ENCODE measurements at places on chromosomes 13 and 19.

- DNase-seq, result no peak
Observed at GRCh38 chr13:112229445-112229844, 146.7 kb upstream of the SPACA7 start.

DNA sequence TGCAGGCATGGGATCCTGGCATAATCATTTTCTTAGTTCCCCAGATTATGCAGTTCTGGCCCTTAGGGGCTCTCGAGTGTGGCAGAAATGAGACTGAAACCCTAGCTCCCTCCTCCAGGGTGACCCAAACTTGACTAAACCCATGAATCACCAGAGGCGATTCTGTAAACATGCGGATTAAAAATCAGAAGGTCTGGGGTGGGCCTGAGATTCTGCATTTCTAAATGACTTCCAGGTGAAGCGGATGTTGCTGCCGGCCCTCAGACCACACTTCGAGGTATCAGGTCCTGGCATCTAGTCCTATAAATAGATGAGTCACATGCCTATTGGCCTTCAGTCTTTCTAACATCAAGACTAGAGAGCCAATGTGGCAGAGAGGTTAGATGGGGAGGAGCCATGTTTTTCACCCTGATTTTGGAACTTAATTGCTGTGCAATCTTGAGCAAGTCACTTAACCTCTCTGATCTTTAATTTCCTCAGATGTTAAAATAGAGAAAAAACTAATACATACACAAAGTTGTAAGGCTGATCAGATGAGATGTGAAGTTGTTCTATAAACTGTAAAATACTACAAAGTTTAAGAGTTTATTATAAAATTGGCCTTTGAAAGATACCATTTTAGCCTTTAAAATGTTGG, 431.2 kb downstream of the FOXO1 start:
- no peak for DNase-seq

- peak; percentile 91 for DNase-seq
Observed at GRCh38 chr19:19145684-19146608, 7.7 kb upstream of the TMEM161A start.

DNA sequence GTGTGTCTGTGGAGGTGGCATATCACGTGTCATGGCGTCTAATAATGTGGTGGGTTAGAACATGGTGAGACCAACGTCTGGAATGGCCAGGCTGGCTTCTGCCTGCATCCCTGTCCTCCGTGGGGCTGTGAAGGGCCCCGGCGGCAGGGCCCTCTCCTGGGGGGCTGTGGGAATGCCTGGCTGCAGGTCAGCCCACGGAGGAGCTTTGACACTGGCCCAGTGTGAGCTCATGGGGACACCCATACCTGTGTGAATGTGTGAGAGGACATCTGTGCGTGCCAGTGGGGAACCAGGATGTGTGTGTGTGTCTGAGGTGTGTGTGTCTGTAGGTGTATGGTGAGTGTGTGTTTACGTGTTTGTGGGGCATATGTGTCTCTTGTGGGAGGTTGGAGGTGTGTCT, 300.1 kb downstream of the TEX29 start:
- DNase-seq, result no peak

GRCh38 chr13:25372284-25373081, 709 bp downstream of the ATP8A2 start:
- DNase-seq, result no peak

GRCh38 chr13:61830475-61830874, 414.8 kb upstream of the PCDH20 start:
- no peak for DNase-seq

GRCh38 chr19:32138416-32138815, 207.0 kb upstream of the ZNF507 start:
- DNase-seq, result no peak

DNA sequence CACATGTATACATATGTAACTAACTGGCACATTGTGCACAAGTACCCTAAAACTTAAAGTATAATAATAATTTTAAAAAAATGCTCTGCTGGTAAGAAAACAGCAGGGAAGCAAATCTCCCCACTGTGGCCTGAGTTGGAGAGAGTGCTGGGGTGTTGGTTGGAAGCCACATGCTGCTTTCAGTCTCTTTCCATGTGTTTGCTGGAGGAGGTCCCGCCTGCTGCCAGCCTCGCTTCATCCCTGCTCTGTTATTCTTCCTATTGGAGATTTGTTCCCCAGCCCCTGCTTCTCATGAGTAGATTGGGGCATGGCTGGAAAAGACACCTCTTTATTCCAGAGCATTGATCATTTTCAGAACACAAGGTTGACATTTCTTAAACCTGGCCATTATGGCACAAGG, 230.5 kb downstream of the FGF9 start:
- no peak for DNase-seq

- DNase-seq, result no peak
Observed at GRCh38 chr19:3094601-3095440, 659 bp downstream of the GNA11 start.

DNA sequence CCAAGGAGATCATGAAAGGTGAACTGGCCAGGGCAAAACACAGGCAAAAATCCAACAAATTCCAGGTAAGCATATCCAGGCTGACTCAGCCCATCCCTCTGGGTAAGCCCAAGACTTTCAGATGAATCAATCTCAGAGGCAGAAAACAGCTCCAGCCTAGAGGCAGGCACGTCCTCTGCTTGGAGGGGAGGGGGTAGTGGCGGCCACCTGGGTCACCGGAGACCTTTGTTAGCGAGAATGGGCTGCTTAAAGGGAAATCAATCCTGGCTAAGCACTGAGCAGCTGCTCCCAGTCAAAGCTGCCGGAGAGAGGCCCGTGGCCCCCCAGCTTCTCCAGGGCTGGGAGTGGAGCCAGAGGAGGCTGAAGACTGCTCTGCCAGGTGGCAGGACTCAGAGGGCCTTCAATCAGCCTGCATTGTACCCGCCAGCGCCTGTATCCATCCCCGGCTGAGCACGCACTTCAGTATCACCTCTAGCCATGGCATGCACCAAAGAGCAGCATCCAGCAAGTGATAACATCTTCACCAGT, 48.2 kb downstream of the PIN1 start:
- no peak for DNase-seq

DNA sequence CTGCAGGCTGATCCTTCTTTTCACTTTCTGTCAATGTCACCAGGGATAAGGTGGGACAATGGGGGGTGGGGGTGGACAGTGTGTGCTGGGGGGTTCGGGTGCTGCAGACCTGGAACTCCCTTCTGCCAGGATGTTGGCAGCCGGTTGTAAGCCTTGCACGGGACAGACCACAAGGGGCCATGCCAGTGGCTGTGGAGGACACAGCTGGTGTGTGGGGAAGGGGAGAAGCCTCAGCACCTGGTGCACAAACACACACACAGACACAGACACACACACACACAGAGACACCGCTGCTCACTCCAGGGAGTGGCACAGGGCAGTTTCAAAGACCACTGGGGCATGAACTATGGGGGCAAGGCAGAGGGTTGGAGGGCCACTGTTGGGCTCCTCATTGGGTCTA, 3.6 kb downstream of the F2RL3 start:
- no peak for DNase-seq

DNA sequence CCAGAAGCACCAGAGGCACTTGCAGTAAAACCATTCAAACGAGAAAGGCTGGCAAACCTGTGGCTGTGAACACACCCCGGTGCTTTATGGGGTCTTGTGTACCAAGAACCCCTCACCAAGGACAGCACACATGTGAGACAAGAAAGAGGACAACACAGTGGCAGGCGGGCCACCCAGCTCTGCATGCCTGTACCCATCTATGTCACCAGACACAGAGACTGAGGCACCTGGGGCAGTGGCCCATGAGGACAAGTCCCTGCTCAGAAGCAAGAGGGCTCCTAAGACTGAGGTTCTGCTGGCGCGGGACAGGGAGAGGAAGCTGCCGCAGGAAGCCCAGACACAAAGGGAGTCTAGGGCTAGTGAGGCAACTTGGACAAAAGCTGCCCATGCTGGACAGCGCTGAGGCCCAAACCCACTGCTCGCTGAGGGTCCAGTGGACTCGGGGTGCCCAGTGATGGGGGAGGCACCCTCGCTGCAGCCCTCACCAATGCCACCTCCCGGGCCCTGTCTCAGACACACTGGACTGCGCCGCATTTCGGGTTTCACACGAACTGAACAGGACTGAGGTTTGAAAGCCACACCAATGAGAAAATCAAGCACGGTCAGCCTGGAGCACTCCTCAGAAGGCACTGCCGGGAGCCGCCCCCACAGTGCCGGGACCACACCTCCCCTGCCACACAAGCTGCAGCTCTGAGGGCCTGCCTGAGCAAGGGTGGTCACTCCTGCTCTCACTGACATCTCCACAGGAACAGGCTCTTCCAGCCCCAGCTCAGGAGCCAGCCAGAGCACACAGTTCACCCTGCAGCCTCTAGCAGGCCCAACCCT, 232.7 kb downstream of the TUBA3C start:
- DNase-seq, result no peak

DNA sequence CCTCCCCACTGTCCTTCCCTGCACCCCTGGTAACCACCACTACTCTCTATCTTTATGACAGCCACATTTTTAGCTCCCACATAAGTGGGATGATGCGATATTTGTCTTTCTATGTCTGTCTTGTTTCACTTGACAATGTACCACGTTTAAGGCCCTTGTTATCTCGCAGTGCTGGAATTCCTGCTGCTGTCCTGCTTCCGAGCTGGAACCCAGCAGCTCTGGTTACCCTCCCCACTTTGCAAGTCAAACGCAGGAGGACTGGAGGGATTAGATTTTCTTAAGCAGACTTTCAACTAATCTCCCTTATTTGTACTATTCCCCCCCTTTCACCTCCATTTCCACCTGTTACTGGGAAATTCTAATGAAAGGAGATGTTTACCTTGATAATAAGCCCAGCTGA, 59.1 kb upstream of the PDX1 start:
- no peak for DNase-seq

DNA sequence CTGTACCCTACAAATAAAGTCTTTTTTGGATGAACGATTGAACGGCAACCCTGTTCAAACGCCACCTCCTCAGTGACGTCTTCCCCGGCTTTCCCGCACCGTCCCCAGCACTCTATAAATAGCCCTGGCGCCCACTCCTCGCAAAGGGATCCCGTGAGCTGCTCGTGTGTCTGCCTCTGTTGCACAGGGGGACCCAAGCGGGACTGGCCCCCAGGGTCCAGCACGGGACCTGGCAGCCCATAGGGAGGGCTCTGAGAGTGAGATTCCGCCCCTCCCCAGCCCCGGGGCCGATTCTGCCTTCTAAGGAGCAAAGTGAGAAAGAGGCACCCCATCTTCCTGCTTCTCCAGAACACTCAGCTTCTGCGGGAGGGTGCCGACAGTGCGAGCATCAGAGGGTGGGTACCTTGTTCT, 8.1 kb upstream of the FKRP start:
- no peak for DNase-seq

GRCh38 chr13:34993470-34993869, 51.4 kb downstream of the NBEA start:
- no peak for DNase-seq

DNA sequence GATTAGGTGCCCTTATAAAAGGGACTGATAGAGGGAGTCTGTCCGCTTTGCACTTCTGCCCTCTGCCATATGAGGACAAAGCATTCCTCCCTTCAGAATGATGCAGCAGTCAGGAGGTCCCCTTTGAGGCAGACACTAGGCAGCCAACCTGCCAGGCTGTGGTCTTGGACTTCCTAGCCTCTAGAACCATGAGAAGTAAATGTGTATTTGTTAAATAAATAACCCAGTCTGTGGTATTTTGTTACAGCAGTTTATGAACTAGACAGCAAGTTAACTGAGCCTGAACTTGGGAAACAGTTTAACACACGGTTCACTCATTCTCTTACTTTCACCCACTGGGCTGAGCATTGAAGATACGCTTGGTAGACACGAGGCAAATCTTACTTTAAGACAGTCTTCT, 313.2 kb downstream of the UQCRFS1 start:
- DNase-seq, result no peak

- DNase-seq, result no peak
Observed at GRCh38 chr13:53778937-53779336, 750.3 kb downstream of the OLFM4 start.

- DNase-seq, result no peak
Observed at GRCh38 chr13:21020176-21020575, 41.2 kb downstream of the LATS2 start.

GRCh38 chr19:7293762-7294557, at the start of gene INSR:
Gene INSR (minus strand): TSS chr19:7294414. CDS start chr19:7293891, 523 bp downstream.
- DNase-seq, result peak; percentile 59

DNA sequence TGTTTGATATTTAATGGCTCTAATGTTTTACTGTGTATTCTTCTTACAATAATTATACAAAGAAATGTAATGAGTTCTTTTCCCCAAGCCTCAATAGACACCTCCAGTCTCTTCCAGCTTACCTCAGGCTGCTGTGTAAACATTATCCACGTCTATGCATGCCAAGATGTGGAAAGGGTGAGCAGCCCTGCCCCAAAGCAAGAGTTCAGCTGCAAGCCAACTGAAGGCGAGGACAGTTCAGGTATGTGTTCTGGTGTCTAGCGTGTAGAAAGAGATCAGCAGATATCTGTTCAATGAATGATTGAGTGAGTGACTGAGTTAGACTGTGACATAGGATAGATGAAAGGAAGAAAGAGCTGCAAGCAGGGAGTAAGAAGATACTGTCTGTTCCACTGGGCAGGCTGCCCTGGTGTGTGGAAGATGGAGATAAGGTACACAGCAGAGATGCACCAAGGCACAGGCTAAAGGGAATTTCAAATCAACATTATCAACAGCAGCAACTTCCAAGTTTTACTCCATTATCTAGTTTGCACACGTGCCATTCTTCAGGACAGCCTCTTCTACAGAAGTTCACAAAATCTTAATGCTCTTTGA, 66.0 kb downstream of the LATS2 start:
- DNase-seq, result no peak

DNA sequence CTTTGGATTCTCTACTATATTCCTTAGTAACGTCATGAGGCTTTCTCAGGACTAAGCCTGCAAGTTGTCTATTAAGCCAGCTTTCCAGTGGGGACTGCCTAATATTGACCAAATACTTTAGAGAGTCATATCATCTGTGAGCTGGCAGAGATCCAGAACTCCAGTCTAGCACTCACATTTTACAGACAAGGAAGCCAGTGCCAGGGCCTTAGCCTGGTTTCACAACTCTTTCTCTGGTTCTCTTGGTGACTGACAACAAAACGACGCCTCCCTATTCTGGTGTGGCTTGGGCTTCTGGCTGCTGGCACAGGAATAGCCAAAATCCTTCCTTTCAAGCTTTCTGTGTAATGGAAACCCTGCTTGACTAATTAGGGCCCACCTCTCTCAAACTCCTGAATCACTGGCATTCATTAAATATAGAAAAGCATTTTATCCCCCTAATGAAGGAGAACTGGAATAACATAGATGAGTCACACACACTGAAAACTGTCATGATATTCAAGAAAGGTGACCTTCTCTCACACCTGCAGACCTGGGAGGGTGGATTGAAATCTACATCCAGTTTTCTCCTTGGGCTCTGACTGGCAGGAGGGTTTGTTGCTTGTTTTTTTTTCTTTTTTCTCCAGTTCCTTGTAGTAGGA, 75.2 kb upstream of the UBL3 start:
- DNase-seq, result peak; percentile 58

GRCh38 chr19:27962264-27962663, 1250.7 kb downstream of the UQCRFS1 start:
- DNase-seq, result no peak

- DNase-seq, result peak; percentile 99
Observed at GRCh38 chr19:54189735-54190502, 539 bp upstream of the MBOAT7 start.
